ENCODE measurements at places on chromosomes 5 and 9.

GRCh38 chr5:166436872-166437271 lies 1854.6 kb upstream of the WWC1 start:
- DNase-seq: no peak

GRCh38 chr5:14417276-14417730 lies 164.3 kb upstream of the OTULINL start:
- DNase-seq: no peak

DNA sequence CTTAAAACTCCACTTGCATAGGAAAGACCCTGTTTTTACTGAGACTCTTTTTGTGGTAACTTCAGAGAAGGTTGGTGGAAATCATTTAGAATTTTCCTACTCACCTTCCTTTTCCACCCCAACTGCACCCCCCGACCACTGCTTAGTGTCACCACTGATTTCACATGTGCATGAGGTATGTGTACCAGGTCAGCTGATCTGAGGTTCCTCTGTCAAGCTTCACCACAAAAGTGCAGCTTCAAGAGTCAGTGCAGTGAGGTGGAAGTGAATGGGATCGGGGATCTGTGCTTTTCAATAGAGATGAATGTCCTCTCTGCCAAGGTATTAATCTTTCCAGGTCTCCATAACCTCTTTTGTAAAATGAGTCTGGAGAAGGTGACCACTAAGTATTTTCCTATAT lies 260.5 kb upstream of the WWC1 start:
- DNase-seq: no peak

GRCh38 chr9:89896806-89897340 lies 292.1 kb downstream of the GADD45G start:
- no peak for DNase-seq
